ENCODE measurements at places on chromosomes 2 and 18. TPM values are rescaled to one million over a fixed set of nuclear protein-coding genes. Genes with fewer than 3 reads are reported as not detected.

PPP4R1 gene
- 35.7 TPM for total RNA-seq

DSG2 gene
- total RNA-seq: 0.14 TPM

SERPINB11 gene
- total RNA-seq: not detected

ACMSD gene
- total RNA-seq: not detected

COX5B gene
- total RNA-seq: 112 TPM

SP100 gene
- 242 TPM for total RNA-seq

RTP5 gene
- total RNA-seq: 0.30 TPM

PROKR1 gene
- not detected for total RNA-seq

TMEM169 gene
- total RNA-seq: 0.53 TPM

CTNNA2 gene
- total RNA-seq: not detected

RBM44 gene
- total RNA-seq: 2.8 TPM

MEP1B gene
- total RNA-seq: not detected

NPHP1 gene
- 0.98 TPM for total RNA-seq

DNAJC5G gene
- not detected for total RNA-seq

ACKR3 gene
- total RNA-seq: 0.74 TPM

SOS1 gene
- total RNA-seq: 16.9 TPM

GALR1 gene
- not detected for total RNA-seq

REG1B gene
- not detected for total RNA-seq

NMUR1 gene
- 0.11 TPM for total RNA-seq

FBXO15 gene
- 1.0 TPM for total RNA-seq

EPHA4 gene
- 86.5 TPM for total RNA-seq

FABP1 gene
- not detected for total RNA-seq

Data from CD4-positive, alpha-beta T cell (primary cell).